ENCODE measurements at places on chromosomes 2 and 18.

- DNase-seq, result peak; percentile 38
Observed at GRCh38 chr18:68735483-68736343, 20.8 kb upstream of the TMX3 start.

- DNase-seq, result no peak
Observed at GRCh38 chr2:76985387-76986136, 536.6 kb downstream of the LRRTM4 start.

DNA sequence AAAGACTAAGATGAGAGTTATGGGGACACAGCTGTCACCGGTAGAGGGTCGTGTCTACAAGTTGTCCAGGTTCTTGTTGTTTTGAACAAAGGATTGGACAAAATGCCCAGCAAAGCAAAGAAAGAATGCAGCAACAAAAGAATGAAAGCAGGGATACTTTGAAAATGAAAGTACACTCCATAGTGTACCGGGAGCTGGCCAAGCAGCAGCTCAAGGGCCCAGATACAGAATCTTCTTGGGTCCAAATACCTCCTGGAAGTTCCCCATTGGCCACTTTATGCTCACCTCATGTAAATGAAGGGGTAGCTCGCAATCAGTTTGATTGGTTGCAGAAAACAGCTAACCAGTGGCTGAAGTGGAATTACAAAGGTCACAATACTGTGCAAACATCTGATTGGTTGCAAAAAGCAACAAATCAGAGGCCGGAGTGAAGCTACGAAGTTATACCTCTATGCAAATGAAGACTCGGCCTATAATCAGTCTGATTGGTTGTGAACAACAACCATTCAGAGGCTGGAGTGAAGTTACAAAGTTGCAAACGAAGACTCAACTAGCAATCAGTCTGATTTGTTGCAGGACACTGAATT lies 474.9 kb upstream of the TMEFF2 start:
- no peak for DNase-seq

GRCh38 chr2:20469595-20469994 lies 22.7 kb downstream of the RHOB start:
- DNase-seq, result no peak

DNA sequence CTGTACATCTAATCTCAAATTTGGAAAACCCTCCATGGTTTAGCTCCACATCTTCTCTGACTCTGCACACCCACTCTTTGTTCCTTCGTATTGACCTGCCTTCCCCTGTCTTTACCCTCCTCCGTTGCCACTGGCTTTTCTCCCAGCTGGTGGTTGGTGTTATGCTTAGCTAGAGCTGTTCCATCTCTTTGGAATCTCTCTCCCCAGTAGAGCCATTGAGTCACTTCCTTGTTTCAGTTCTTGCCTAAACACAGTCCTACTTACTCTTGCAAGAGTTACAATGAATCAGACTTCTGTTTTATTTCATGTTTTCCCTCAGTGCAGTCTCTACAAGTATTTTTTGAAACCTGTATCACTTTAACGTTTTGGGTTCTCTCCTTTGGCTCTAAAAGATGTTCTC lies 263.9 kb downstream of the LTBP1 start:
- DNase-seq, result no peak

DNA sequence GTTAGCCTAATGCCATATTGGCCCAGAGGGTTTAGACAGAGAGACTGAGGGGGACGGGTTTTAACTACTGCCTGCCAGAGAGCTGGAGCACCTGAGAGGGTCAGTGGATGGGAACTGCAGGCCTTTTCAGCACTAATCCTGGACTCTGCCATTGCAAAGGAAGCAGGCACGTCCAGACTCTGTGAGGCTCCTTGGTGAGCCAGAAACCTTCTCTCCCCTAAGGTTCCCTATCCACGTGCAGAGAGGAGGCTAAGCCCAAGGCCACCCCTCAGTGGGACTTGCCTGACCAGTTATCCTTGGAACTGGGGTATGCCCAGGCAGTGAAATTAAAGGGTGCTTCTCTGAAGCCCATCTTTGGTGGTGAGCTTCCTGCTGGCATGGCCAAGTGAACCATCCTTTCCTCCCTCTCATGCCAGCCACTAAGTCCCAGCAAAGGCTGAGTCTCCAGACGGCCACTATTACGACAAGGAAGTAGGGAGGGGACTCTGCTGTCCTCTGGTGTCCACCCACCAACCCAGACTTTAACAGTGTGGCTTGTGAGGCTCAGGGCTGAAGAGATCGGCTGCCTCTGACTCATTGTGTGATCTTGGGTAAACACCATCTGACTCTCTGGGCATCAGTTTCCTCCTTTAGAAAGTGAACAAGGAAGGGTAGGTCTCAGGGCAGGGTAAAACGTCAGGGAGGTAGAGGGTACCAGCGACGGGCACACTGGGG lies 3.9 kb upstream of the MLPH start:
- no peak for DNase-seq

DNA sequence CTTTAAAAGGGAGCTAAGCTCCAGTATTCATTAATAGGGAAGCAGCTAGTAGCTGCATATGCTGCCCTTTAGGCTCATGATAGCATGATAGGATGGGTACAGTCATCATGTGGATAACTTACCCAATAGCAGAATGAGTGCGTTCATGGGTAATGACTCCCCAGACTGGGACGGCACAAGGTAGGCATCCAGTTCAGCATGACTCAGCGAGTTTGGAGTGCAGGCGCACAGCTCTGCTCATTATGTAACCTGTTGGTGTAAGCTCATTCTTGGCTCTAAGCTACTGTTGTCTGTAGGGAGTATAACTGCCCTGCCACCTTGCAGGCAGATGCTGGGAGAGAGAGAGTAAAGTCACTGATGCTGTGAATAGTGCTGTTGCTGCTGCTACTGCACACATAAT lies 209.2 kb upstream of the SYT4 start:
- DNase-seq, result no peak

- no peak for DNase-seq
Observed at GRCh38 chr18:69998523-69998987, 50.9 kb upstream of the CD226 start.

DNA sequence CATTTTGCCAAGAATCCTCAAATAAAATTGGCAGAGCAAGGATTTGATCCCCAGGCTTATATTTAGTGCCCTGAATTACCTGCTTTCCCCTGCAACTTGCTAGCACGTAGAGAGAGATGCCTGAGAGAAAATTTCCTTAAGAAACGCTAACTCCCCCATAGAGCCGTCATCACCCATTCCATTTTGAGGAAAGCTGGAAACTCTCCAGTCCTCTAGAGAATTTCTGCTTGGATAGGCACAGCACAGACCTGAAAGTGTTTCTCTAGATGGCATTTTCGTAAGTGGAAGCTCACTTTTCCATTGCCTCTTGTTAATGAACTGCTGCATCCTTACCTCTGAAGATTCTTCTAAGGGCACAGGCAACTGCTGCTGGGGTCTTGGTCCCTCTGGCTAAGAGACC lies 277.8 kb upstream of the SIX2 start:
- no peak for DNase-seq

Data from activated CD4-positive, alpha-beta T cell treated with anti-CD3 and anti-CD28 coated beads, Interleukin-2, amount 50 U/mL, for 16 hours (primary cell).